ENCODE measurements at places on chromosomes 6 and 20.

DNA sequence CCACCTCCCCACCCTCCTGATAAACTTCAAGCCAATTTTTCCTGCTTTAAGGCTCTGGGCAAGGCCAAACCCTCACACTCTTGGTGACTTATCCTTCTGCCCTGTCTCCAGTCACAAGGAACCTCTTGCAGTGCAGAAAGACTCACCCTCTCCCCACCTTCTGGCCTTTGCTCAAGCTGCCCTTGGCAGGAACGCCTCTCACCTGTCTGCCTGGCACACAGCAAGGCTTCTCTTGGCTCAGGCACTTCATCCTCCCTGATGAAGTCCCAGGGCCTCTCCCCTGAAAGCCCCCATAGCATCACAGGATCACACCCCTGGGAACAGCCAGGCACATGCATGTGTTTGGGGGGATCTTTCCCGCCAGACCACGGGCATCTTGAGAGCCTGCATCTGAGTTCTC is 68.8 kb upstream of the NNAT start:
- no peak for DNase-seq

DNA sequence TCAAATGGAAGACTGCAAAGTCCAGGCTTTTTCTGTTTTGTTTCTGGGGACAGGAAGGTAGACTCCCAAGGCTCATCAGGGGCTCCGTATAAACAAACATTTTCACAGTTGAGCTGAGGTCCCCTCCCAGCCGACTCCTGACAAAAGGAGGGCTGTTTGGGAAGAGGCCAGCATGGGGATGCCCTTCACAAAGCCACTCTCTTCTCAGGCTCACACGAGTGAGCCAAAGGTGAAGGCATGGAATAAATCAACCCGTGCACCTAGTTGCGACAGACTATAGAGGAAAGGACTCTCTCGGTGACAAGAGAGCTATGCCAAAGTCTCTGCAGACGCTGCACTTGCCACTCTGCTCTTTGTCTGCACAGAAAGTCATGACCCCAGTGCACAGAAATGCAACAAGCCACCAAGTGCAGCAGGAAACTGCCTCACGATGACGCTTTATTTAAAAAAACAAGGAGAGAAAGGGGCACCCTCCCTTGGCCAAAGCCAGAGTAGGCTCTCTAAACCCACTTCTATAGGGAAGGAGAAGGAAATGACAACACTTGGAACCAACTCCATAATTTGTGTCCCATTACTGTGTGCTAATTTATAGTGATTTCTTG is 21.0 kb downstream of the JAG1 start:
- no peak for DNase-seq

- DNase-seq: no peak
These were observed 71.6 kb downstream of the KIF6 start for GRCh38 chr6:39653612-39654011.

DNA sequence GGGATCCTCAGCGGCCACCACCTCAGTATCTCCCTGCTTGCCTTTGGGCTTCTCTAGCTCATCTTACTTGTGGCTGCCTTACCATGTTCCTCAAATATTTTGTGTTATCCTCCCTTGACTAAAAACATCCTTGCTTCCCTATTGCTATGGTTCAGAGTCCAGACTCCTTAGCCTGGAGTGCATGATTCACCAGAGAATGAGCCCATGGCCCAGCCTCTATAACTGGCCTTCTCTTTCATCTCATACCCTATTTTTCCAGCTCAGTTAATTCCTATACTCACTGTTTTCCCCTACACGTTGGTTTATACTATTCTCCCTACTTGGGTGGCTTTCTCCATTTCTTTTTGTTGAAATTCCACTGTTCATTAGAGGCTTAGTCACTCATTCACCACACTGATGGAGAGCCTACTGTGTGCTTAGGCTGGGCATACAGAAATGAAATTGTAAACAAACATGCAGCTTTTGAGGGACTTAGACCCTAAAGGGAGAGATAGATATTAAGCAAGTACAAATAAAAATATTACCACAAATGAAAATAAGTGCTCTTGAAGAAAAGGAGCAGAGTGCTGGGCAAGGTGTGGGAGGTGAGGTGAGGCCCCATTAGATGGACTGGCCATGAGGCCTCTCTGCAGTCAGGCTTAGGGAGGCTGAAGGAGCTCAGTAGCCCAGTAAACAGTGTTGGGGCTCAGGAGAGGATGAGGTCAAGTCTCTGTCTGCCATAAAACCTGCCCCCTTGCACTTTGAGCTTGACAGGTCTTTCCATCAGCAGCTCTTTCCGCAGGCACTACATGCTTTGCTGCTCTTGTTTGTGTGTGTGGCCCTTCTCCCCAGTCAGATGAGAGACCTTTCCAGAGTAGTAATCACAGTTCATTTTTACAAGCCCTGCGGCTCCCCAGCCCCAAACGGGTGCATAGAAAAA is 109.3 kb downstream of the TCP11 start:
- DNase-seq: no peak

GRCh38 chr6:81759782-81760181 is 7.3 kb upstream of the TENT5A start:
- DNase-seq: no peak

- DNase-seq: peak; percentile 79
These were observed 96.0 kb upstream of the SNX9 start for GRCh38 chr6:157726892-157727628.

Data from tibial nerve (tissue), 4 donors.